Left colon (tissue), 2 donors: ENCODE measurements at places on chromosomes 2 and 18. TPM values are rescaled to one million over a fixed set of nuclear protein-coding genes. Genes with fewer than 3 reads are reported as not detected.

KIF1A gene
- total RNA-seq: 2.2 TPM

MYO5B gene
- total RNA-seq: 139 TPM

ABCB11 gene
- total RNA-seq: 4.1 TPM

REV1 gene
- 44.0 TPM for total RNA-seq
